ENCODE measurements at places on chromosomes 7 and 10. TPM values are rescaled to one million over a fixed set of nuclear protein-coding genes. Genes with fewer than 3 reads are reported as not detected.

- H3K27ac ChIP-seq = peak overlapping the region; percentile 93
- no peaks in the 10 kb centered on the region for H3K27me3 ChIP-seq
- no peak for DNase-seq
- H3K36me3 ChIP-seq = no peaks in the 10 kb centered on the region
- H3K4me1 ChIP-seq = peaks cover 34% of the 10 kb centered on the region
Measured at GRCh38 chr7:74479066-74479781, 25.5 kb downstream of the GTF2IRD1 start.

DNA sequence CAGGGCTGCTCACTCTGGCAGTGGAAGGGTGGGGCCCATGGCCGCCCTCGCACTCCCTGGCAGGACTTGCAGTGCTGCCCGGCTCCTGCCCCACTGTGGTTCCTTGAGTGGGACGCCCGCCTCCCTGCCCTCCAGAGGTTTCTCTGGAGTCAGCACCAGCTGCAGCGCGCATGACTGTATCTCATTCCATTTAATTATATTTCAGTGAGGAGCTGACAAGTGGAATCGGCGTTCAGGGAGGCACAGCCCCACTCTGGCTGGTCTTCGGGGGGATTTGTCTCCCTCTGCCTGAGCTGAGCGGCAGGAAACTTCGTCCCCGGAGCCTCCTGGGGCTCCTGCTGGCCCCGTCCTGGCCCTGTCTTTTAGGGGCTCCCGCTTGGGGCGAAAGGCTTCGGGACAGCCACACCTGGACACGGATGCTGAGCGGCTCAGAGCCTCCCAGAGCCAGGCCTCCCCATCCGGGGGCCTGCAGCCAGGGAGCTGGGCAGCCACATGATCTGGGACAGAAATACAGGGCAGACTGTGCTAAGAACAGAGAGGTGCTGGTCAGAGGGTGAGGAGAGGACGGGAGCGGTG, 75.3 kb upstream of the NKX6-2 start:
- DNase-seq = peak; percentile 45
- no peaks in the 10 kb centered on the region for H3K36me3 ChIP-seq
- H3K27ac ChIP-seq = no peak overlapping the region

DNA sequence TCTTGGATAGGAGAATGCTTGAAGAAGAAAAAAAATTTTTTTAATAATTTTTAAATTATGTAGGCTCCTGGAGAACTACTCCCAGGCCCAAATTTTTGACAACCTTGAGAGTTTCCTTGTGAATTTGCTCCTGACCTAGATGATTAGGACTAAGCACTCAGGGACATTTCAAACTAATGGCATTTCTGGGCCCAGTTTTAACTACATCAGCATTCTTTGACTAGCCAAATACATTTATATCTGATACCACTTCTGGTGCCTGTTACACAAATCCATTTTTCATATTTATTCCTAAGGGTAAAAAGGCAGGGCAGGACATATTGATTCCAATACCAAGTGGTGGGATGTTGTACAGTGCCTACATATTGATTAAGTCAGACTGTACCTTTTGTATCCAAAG, 60.8 kb upstream of the CC2D2B start:
- no peak overlapping the region for H3K4me3 ChIP-seq
- no peaks in the 10 kb centered on the region for H3K27me3 ChIP-seq
- no peaks in the 10 kb centered on the region for H3K36me3 ChIP-seq
- no peak overlapping the region for H3K27ac ChIP-seq
- DNase-seq = no peak

CNOT4 gene
- 22.2 TPM for total RNA-seq

- no peaks in the 10 kb centered on the region for H3K36me3 ChIP-seq
- H3K27ac ChIP-seq = no peak overlapping the region
- no peaks in the 10 kb centered on the region for H3K27me3 ChIP-seq
Measured at GRCh38 chr10:107806026-107806425, 641.5 kb upstream of the SORCS1 start.

DNA sequence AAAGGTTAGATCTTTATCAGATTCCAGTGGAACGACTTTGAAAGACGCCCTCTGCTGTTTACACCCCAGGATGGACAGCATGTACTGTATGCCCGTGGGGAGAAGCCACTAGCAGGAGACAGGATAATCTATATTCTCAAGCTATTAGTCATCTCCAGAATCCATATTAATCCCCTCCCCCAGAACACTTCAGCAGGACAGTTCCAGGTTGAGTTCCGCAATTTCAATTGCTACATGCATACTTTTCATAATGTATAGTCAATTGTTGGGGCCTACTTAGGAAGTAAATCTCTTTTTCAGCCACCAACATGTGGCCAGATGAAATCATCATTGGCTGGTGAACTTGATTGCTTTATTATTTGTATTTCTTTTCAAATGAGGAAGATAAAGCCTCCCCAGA, 313.1 kb upstream of the SMIM30 start:
- H3K36me3 ChIP-seq = no peaks in the 10 kb centered on the region
- no peak overlapping the region for H3K4me3 ChIP-seq
- no peak for DNase-seq
- no peak overlapping the region for H3K27ac ChIP-seq
- no peaks in the 10 kb centered on the region for H3K27me3 ChIP-seq

DNA sequence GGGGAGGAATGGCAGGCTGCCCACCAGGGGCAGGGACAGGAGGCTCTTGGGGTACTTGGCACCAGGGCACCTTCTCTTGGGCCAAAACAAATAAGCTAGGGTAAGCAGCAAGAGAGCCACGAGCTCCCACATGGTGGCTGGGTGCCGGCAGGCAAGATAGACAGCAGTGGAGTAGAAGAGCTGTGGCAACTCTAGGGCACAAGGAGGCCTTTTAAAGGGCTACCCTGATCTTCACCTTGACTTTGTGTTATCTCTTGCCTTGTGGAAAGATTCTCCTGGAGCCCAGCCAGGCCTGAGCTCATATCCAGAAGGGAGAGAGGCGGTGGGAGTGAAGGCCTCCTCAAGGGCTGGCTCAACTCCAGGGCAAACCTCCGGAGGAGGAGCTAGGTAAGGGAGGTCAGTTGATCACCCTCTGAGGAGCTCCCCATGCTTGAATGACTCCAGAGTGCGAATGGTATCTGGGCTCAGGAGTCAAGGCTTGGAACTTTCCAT, at the start of gene CYP17A1:
CYP17A1 (minus strand) TSS at position 184 of the 492 bp plus-strand sequence; CDS start at position 132, 52 bp downstream.
- no peaks in the 10 kb centered on the region for H3K27me3 ChIP-seq
- no peak within 1 kb of the TSS for H3K27ac ChIP-seq
- H3K36me3 ChIP-seq = no peaks in the 10 kb centered on the region
- no peak for DNase-seq

GRCh38 chr7:44838751-44839150, 9.1 kb downstream of the H2AZ2 start:
- no peaks in the 10 kb centered on the region for H3K36me3 ChIP-seq
- H3K4me1 ChIP-seq = no peaks in the 10 kb centered on the region
- no peak overlapping the region for H3K27ac ChIP-seq
- no peak overlapping the region for H3K4me3 ChIP-seq
- no peak for DNase-seq

- no peaks in the 10 kb centered on the region for H3K36me3 ChIP-seq
- H3K4me3 ChIP-seq = no peak overlapping the region
- H3K27me3 ChIP-seq = peaks cover 34% of the 10 kb centered on the region
- peaks cover 4% of the 10 kb centered on the region for H3K4me1 ChIP-seq
- no peak overlapping the region for H3K27ac ChIP-seq
Measured at GRCh38 chr7:150953061-150953997, 24.8 kb downstream of the KCNH2 start.

- no peaks in the 10 kb centered on the region for H3K4me1 ChIP-seq
- H3K36me3 ChIP-seq = no peaks in the 10 kb centered on the region
- DNase-seq = no peak
- H3K4me3 ChIP-seq = no peak overlapping the region
- no peaks in the 10 kb centered on the region for H3K27me3 ChIP-seq
- H3K27ac ChIP-seq = no peak overlapping the region
Measured at GRCh38 chr7:142063551-142064442, 47.7 kb upstream of the MGAM2 start.

TPST1 gene
- 23.2 TPM for total RNA-seq
